ENCODE measurements at places on chromosomes 6 and 20.

DNA sequence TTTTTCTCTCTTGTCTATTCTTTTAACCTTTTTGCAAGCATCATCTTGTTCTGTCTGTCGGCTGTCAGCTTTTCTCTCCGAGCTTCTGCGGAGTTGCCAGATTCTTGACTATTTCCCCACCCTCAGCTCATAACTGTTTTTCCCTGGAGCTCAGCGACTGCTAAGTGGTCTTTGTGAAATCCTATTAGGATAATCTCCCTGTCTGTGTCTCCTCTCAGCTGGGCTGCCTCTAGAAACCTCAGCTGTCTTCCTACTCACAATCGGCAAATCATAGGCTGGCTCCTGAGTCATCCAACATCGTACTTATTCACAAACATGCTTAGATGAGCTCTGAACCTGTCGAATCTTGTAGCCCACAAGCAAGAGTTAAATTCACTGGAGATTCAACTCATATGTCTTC, 332.3 kb downstream of the PTPRT start:
- DNase-seq, result no peak

DNA sequence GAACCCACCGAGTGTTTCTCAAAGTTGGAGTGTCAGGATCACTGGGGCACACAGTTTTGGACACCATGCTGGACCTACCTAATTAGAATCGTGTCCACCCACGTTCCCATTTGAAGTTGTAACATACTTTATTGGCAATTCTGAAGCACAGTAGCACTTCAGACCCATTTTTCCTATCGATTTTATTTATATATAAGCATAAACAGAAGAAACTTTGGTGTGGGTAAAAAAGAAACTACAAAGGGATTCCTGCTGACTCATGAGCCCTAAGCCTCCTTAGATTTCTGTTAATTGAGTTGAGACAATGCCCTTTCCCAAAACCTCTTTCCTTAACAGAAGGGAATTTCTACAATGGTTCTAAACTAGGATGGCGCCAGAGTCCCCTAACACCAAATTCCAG, 398.0 kb downstream of the CDKAL1 start:
- DNase-seq, result no peak

DNA sequence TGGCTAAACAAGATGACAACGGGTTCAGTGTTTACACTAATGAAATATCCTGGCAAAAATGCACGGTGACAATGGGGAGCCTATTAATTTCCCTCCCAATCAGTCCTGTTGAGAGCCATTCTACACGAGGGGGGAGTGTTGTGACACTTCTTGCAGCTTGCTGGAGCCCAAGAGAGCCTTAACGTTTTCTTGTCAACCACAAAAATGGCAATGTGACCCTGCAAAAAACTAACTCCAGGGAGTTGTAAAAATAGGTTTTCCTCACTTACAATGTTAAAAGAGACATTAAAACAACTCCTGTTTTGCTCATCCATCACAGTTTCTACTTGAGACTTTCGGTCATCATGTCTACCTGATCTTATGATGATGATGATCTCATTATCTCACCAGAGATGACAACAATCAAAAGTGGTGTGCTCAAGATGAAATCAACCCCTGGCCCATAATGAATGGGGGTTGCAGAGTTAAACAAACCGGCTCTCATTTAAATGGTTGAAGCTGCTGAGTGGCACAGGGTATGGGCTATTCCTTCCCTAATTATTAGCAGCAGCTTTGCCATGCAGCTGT, 57.9 kb downstream of the GJA10 start:
- no peak for DNase-seq

- no peak for DNase-seq
Observed at GRCh38 chr6:108463784-108464183, 96.9 kb upstream of the FOXO3 start.

- no peak for DNase-seq
Observed at GRCh38 chr20:51054233-51054632, 31.3 kb upstream of the KCNG1 start.

DNA sequence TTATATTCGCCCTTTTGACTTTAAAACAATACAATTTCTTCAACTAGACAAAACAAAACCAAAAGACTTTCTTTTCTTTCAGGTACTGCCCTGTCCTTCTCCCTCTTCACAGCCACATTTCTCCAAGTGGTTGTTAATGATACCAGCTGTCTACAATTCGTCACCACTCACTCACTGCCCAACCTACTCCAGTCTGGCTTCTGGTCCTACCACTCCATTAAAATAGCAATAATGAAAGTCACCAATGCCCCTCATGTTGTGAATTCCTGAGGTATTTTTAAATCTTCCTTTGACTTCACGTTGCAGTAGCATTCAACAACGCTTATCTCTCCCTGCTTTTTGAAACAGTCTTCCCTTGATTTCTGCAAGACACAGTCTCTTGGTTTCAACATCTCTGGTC, 11.6 kb upstream of the MAN1A1 start:
- DNase-seq, result no peak

- DNase-seq, result no peak
Observed at GRCh38 chr20:4052554-4052953, 37.2 kb upstream of the RNF24 start.

- DNase-seq, result no peak
Observed at GRCh38 chr6:155439376-155439775, 16.3 kb downstream of the NOX3 start.

DNA sequence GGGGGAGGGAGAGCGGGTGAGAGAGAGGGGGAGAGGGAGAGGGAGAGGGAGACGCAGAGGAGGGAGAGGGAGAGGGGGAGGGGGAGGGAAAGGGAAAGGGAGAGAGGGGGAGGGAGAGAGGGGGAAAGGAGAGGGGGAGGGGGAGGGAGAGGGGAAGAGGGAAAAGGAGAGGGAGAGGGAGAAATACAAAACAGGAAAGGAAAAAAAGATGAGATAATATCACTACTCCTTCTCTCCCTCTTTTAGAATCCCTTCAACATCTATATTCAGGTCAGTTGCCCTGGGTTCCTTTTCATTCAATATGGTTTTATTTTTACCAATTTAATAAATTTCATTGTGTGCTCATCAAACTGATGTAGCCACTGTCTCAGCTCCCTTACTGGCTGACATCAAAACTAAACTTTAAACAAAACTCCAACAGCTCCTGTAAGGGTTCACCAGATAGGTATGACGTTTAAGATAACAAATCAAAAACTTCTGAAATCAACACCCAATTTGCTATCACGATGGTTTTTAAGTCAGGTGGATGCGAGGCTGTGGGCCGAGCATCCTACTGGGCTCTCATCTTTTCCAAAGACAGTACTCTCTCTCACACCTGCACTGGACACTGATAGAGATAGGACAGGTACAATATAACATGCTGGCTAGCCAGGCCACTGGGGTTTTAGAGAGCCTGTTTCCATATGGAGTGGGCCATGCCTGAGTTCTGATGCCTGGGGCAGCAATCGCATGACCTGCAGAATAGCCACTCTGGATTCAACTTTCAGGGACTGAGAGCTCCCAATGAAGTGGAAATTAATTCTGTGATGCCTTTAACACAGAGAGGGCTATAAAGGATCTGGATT, 99.5 kb downstream of the FYN start:
- no peak for DNase-seq

DNA sequence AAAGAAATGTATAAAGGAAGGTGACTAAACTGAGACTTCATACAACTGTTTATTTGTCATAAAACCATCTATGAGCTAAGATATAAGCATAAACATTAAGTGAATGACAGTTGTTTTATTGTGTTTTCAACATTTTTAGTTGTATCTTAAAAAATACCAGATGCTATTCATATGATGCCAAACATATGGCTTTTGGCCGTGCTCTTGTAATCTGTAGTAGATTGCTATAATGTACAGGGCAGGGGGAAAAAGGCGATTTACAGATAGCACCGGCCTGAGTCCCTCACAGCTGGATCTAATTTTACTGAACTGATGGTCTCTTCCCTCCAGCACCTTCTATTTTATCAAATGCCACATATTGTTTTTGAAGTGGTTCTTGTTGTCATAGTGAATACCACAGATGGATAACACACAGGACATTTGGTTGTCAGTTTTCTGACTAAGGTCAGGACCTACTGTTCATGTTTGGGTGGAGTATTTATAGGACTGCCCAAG, 48.2 kb downstream of the CENPW start:
- no peak for DNase-seq

DNA sequence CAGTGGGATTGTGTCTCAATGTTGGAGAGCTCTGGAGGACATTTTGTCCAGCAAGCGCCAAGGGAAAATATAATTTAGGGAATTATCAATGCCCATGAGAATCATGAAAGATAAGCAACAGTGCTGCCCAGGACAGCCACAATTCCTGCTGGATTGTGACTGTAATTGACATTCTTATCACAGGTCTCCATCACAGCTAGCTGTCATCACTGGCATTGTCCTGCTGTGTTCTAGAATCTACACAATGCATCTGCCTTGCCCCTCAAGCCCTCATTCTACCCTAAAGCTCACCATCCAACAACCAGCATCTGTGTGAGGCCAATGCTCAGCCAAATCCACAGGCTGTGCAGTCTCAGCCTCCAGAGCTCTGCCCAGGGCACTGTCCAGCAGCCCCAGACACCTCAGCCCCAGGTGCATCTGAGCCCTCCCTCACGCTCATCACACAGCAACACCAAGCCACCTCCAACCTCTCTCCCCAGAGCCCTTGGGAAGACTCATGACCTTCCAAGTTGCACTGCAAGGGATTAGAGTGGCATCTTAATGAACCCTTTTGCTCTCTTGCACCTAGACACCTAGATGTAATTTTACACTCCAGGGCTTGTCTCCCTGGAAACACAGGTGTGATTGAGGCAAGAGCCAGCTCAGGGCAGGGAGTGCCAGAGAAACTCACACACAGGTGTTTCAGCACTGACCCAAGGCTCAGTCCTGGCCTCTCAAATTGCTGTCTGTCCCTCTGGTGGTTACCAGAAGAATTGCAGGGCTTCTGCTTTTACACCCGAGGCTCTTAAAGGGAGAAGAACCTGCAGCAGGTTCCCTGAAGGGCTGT, 85.2 kb upstream of the PHACTR3 start:
- no peak for DNase-seq

- DNase-seq, result peak; percentile 18
Observed at GRCh38 chr6:3977875-3978711, 100.8 kb downstream of the FAM217A start.

GRCh38 chr20:40110311-40110831, 578.7 kb downstream of the MAFB start:
- DNase-seq, result no peak

- DNase-seq, result no peak
Observed at GRCh38 chr6:12458558-12458957, 168.4 kb downstream of the EDN1 start.

DNA sequence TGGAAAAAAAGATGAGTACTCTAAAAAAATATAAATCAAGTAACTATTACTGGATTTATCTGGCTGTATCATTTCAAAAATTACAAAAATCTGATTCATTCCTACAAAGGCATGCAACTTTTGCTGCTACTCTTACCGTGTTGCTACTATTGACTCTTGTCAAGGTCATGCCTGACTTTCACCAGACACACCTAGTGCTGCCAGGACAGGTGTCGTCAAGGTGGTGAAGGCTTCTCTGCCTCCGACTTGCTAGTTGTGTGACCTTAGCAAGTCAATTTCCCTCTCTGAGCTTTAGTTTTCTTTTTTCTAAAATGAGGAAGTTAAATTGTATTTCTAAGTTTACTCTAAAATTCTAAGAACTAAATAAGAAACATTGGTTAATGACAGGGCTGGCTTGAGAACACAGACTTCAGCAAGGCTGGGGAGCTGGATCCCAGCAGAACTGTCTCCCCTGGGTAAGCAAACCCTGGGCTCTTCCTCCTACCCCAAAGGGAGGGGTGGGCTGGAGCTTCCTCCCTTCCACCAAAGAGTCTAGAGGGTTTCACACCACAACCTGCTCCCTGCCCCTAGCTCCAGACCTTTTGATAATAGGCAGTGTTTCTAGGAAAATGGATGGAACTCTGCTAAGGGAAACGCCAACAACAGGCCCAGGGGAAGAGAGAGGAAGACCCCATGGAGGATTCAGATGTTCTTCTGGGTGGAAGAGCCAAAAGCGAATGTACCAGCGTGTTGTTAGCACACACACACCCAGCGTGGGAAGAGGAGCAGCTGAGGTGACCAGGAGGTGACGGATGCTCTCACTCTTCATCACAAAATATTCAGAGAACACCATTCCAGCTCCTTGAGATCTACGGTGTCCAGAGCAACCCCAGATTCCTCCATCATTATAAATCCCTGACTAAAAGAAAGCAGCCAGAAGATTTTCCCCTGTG, 47.9 kb upstream of the CITED2 start:
- DNase-seq, result no peak

DNA sequence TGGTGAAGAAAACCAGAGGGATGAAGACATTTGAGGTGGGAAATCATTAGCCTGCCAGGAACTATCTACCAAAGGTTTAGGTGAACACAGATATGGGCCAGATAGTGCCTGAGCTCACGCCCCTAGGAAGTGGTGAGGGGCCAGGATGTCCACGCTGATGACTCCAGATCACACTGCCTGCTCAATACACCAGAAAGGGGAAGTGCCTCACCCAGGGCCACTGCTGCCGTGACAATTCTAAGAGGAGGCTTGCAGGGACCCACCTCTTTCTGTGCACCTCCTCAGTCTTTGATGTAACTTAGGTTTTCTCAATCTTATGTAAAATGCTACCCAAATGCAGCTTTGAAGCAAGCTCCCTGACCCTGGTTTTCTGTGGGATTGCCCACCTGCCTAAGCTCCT, 5.4 kb upstream of the RAB44 start:
- DNase-seq, result no peak

GRCh38 chr6:43969158-43969981, 157.9 kb downstream of the MRPL14 start:
- DNase-seq, result no peak

- no peak for DNase-seq
Observed at GRCh38 chr6:110755411-110755834, 59.8 kb downstream of the CDK19 start.

- DNase-seq, result no peak
Observed at GRCh38 chr6:163897669-163898068, 483.2 kb downstream of the QKI start.

- no peak for DNase-seq
Observed at GRCh38 chr6:11810854-11811643, 32.4 kb upstream of the ADTRP start.

DNA sequence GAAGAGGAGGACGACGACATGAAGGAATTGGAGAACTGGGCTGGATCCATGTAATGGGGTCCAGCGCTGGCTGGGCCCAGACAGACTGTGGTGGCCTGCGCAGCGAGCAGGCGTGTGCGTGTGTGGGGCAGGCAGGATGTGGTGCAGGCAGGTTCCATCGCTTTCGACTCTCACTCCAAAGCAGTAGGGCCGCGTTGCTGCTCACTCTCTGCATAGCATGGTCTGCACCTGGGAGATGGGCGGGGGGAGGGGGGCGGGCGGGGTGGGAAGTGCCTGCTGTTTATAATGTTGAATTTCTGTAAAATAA, 42.3 kb downstream of the CHMP4B start:
- DNase-seq, result no peak

- no peak for DNase-seq
Observed at GRCh38 chr6:16719488-16719887, 41.8 kb downstream of the ATXN1 start.

GRCh38 chr6:16337295-16337975, 99.0 kb downstream of the GMPR start:
- DNase-seq, result no peak
